ENCODE measurements at places on chromosomes 5 and 9.

DNA sequence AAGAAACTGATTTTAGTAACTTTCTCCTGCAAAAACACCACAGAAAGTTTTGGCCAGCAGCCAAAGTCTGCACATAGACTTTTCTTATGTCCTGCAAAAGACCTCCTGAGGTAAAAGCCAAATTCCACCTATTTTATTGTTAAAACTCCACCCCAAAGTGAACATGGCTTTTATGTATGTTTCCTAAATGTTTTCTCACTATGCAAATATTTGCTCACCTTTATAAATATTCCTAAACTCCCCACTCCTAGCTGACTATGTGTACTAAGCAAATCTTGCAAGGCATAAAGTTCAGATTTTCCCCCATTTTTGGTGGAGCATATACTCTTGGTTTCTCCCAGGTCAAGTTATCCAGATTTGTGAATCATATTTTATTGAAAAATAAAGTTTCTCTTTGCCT is 446.2 kb downstream of the DNAH5 start:
- no peak for DNase-seq

- no peak for DNase-seq
Measured at GRCh38 chr5:157915638-157916037, 56.7 kb upstream of the CLINT1 start.

- no peak for DNase-seq
Measured at GRCh38 chr9:72013292-72013760, 47.1 kb downstream of the C9orf57 start.

DNA sequence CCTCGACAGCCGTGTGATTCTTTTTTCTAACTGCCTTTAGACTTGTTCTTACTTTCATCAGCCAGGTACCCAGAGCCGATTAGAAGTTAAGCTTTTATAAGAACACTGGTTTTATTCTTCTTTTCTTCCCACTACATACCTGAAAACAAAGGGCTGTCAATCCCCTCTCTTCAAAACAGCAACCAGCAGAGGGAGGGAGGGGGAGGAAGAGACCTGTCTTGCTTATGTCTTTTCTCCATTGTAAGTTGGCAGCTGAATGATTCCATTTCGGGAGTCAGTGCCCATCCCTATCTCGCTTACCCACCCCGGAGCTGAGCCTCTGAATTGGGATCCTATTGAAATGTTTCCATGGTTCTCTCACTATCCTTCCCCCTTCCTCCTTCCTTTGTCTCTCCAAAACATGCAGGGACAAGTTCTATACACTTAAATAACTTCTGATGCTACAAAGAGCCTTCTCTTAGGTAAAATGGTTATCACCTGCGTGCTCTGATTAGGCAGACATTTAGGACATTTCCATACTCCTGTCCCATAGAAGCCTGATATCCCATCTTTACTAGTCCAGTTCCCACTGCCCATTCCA is 83.9 kb upstream of the WWC1 start:
- no peak for DNase-seq

DNA sequence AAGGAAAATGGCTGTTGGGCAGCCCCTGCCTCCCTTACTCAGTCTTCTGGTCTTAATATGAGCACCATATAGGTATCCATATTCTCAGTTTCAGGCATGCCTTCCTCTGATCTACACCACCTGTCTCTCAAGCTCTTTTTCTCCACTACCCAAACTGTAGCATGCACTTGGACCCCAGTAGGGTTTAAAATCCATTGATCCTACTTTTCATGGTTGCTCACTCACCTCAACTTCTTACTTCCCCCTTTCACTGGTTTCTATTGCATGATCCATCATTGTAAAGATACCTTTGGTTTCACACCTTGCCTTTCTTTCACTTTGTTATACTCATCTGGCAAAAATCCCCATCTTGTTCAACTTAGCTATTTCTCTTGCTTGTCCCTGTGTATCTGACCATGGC is 159.4 kb downstream of the KDM4C start:
- DNase-seq: no peak

- DNase-seq: no peak
Measured at GRCh38 chr5:135329913-135330797, 68.9 kb downstream of the MACROH2A1 start.

All from MV-4-11 (cell line).